Stimulated activated CD4-positive, alpha-beta T cell treated with anti-CD3 and anti-CD28 coated beads, Interleukin-4, amount 100 ng/mL, for 4 hours (primary cell): ENCODE measurements at places on chromosomes 7 and 10.

DNA sequence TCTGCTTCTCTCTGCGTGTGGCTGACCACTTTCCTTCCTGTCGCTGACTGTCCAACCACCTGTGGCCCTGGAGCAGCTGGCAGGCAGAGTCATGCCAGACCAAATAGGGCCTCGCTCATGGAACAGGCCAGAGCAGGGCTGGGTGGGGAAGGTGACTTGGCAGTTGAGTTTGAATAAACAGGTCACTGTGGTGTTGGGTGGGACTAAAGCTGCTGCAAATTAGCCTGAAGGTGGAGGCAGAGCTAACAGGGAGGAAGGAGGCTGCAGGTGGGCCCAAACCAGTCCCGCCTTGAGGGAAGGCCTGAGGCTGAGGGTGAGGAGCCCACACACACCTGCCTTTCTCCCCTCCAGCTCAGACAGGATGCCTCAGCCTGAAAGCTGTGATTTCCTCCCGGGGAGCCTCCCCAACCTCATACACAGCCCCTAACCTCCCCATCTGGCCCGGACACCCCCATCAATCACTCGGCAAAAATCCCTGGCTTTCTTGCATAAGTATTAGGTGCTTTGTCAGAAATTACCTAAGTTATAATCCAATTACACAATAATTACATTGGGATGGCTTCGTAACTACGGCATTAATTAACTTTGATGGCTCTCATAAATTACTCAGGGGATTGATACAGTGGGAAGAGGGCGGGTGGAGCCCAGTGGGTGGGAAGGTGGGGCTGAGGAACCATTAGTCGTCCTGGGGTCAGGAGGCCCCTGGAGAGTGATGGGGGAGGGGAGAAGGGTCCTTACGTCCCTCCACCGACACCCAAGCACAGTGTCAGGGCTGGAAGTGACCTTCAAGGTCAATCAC, 97.7 kb upstream of the PCBD1 start:
- DNase-seq, result no peak

DNA sequence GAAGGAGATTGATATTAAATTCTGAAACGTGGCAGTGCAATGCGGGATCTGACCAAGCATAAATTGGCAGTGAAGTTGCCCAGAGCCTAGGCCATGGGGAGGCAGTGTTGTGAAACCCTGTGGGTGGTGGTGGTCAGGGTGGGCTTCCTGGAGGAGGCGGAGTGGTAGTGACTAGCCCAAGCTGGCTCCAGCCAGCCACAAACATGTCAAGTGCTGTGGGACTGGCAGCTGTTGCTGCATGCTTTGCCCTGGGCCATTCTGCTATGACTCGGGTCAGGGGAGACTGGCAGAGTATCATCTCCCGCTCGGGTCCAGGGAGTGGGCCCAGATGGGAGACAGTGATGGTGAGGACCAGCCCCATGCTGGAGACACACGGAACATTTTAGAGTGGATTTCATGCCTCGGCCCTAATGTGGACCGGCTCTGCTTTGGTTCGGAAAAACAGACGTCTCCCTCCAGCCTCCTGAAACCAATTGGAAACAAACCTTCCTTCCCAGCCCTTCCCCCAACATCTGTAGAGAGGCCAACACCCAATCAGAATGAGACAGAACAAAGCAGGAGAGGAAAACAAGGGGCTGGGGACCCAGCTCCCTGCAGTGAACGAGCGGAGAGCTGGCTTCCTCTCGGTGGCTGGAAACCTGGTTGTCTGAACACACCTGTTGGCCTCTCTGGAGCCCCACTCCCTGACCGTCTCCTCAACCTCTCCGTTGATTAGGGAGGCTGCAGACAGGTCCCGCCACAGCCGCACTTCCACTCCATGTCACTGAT, 58.2 kb downstream of the TMEM270 start:
- no peak for DNase-seq

- no peak for DNase-seq
Measured at GRCh38 chr7:27714831-27715444, 25.0 kb upstream of the TAX1BP1 start.

DNA sequence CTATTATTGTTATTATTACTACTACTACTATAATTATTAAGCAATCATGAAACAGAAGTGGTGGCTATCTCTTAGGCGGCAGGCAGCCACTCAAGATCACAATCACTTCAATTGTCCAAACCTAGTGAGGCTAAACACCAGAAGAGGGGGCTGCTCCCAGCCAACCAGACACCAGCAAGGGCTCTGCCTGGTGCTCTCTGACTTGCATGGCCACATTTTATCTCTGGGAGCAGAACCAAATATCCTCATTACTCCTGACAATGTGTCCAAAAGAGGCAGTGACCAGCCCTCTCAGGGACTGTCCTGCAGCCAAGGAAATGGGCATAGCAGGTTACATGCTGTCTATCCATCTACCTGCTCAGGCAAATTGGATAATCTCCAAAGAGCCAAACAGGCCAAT, 187.4 kb upstream of the PDE1C start:
- DNase-seq, result no peak

- no peak for DNase-seq
Measured at GRCh38 chr7:123193235-123193634, 6.5 kb downstream of the SLC13A1 start.

DNA sequence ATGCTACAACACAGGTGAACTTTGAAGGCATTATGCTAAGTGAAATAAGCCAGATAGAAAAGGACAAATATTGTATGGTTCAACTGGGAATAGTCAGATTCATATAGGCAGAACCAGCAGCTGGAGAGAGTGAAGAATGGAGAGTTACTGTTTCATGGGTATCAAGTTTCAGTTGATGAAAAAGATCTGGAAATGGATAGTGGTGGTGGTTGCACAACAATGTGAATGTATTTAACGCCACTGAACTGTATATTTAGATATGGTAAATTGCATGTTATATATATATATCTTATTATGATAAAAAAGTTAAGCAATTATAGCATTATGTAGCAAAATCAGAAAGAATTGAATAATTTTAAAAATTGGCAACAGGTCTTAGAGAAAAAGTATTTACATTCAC, 3.9 kb downstream of the LMBR1 start:
- no peak for DNase-seq

DNA sequence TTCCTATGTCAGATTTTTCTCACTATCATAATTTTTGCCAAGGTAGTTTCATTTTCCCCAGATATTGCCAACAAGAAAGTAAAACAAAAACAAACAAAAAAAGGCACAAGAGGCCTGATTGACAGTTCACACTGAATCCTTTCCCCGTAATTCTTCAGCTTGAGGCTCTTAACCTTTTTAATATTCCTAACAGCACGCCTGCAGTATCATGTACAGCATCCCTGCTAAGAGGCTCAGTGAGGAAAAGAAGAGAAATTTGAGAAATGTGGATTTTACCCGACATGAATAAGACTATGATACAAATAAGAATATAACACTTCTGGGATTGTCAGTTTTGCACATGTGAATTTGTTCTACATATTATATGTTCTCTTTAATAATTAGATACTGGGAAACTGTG, 182.4 kb upstream of the CDK1 start:
- no peak for DNase-seq

- no peak for DNase-seq
Measured at GRCh38 chr10:11865561-11865960, 42.4 kb downstream of the PROSER2 start.

DNA sequence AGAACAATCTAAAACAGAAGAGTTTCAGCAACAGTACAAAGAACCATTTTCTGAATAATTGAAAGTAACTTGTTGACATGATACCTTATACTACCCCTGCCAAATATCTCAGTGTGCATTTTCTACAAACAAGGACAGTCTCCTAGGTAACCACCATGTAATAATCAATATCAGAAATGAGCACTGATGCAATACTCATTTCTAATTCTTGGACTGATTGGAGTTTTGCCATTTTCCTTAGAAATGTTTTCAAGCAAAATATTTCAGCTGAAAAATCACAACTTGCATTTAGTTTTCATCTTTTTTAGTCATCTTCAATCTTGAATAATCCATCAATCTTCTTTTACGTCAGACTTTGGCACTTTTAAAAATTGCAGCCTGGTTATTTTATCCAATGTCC, 420.2 kb downstream of the CDC14C start:
- no peak for DNase-seq

DNA sequence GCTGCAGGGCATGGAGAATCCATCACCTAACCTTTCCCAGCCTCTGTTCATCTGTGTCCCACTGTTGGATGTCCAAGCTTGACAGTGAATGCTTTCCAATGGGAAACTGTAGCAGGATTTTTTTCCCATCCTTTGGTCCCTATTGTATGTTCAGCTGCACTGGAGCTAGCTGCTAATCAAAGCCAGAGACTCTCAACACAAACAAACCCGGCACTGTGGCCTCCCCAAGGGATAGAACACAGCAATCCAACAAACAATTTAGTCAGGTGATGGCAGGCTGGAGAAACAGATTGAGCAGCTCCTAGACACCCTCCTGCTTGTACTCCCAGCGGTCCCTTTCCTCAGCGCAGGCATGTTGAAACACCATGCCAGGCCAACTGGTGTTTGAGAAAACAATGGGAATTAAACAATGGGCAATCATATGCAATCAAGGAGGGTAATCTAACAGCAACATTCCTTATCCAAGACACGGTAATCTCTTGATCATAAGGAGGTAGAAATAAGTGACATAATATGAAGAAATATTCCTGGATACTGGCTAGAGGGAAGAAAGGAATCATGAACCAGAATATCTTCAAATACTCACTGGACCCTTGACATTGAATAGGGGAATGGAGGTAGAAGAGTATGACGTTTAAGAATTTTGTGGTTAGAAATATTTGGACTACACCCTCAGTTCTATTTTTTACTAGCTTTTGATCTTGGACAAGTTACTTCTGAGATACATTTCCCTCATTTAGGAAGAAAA, 15.0 kb downstream of the PTN start:
- DNase-seq, result no peak

GRCh38 chr7:49389871-49390479, 383.5 kb upstream of the VWC2 start:
- DNase-seq, result no peak

- DNase-seq, result no peak
Measured at GRCh38 chr10:48684792-48685623, at the start of gene WDFY4. WDFY4 (plus strand) TSS chr10:48684873; CDS start chr10:48709733, 24,860 bp downstream.

GRCh38 chr10:92590623-92591549, 2.0 kb upstream of the KIF11 start:
- no peak for DNase-seq

DNA sequence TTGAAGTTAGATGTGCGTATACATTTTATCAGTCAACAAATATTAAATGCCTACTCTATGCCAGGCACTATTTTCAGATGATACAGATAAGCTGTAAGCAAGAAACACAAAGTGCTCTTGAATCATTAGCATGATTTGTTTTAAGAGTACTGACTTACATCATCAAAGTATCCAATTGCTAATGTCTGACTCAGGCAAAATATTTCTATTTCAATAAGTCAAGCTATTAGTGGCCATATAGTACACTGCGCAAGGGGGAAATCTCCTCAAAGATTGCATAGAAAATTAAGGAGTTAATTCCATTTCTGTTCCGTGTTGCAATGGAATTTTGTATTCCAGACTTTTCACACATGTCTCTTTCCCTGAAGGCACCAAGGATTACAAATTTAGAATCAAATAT, 46.1 kb upstream of the DNAJC1 start:
- no peak for DNase-seq

DNA sequence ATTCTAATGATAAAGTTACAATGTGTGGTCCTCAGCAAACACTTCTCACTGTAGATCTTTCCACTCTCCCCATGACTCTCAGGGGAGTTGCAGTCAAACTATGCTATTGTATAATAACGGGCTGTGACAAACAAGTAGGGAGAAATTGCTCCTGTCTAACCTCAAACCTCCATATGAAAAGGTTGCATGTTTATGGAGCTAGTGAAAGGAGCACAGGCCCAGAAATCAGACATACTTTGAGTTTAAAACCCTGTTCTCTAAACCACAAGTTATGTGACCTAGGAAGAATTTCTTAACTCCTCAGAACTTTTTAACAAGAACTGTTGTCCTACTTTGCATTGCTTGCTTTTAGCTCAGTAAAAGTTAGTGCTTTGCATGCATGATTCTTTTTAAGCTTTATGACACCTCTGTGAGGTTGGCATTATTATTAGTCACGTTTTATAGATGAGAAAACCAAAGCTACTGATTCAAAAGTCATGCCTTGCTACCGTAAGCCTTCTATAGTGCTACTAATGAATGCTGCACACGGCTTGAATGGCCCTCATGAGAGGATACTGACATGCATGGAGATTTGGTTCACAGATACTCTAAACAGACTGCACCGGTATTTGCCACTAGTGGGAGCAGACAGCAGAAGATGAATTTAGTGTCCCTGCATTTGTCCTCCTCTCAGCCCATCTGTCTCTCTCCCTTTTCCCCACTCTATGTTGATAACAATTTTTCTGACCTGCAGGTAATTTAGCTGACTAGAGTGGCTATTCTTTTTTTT, 129.5 kb upstream of the PCGF5 start:
- DNase-seq, result no peak

DNA sequence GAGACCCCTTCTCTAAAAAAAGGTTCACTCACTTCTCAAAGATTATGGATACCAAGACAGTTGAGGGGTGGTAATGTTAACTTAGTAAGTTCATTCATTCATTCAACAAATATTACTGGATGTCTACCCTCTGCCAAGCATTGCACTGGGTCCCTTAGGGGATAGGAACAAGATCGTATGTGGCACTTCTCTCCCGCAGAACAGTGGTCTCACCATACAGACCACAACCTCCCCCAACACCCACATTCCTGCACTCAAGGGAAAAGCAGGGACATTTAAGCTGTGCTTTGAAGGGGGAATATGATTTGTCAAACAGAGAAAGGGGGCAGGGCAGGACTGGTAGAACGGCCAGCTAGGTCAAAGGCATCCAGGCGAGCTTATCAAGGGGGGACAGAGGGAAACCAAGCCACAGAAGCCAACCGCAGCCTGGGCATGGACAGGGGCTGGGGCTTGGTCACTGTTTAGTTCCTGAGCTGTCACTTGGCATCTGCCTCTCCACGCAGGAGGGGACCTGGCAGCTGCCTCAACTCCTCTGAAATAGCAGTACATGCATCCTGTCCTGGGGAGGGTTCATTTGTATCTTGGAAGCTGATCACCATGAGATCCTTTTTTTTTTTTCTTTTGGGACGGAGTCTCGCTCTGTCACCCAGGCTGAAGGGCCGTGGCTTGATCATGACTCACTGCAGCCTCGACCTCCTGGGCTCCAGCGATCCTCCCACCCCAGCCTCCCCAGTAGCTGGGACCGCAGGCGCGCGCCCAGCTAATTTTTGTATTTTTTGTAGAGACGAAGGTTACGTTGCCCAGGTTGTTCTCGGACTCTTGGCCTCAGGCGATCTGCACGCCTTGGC, 949 bp upstream of the CLIP2 start:
- DNase-seq, result no peak

GRCh38 chr10:92323079-92323478, 32.1 kb downstream of the MARCHF5 start:
- no peak for DNase-seq

- DNase-seq, result no peak
Measured at GRCh38 chr7:50397971-50398324, 52.2 kb downstream of the FIGNL1 start.

- DNase-seq, result no peak
Measured at GRCh38 chr7:131623154-131623553, 66.7 kb upstream of the PODXL start.

- DNase-seq, result no peak
Measured at GRCh38 chr10:78044699-78045098, 11.0 kb downstream of the RPS24 start.

GRCh38 chr10:103723557-103723956, 131.8 kb downstream of the SH3PXD2A start:
- DNase-seq, result no peak

GRCh38 chr10:89233033-89233432, 18.5 kb downstream of the LIPA start:
- DNase-seq, result no peak
